Bronchial smooth muscle cell (primary cell): ENCODE measurements at places on chromosomes 1 and 21. TPM values are rescaled to one million over a fixed set of nuclear protein-coding genes. Genes with fewer than 3 reads are reported as not detected.

NHLH2 gene
- total RNA-seq: under 0.01 TPM in 1 of 2 replicates, not detected in the other

KCNJ10 gene
- not detected in 2 replicates for total RNA-seq

RNU1-1 gene
- 2,114 and 10,807 TPM in 2 replicates for total RNA-seq

ZNF683 gene
- not detected in 2 replicates for total RNA-seq

DNASE2B gene
- total RNA-seq: 0.09 TPM in 1 of 2 replicates, not detected in the other

RASSF5 gene
- total RNA-seq: 1.7 and 2.4 TPM in 2 replicates

AMPD1 gene
- total RNA-seq: not detected in 2 replicates
